ENCODE measurements at places on chromosomes 1 and 21. TPM values are rescaled to one million over a fixed set of nuclear protein-coding genes. Genes with fewer than 3 reads are reported as not detected.

SUSD4 gene
- 0.20 TPM for polyA plus RNA-seq

APOBEC4 gene
- not detected for polyA plus RNA-seq

- DNase-seq: no peak
These were observed 1681.0 kb downstream of the NCAM2 start for GRCh38 chr21:22679207-22679606.

DNA sequence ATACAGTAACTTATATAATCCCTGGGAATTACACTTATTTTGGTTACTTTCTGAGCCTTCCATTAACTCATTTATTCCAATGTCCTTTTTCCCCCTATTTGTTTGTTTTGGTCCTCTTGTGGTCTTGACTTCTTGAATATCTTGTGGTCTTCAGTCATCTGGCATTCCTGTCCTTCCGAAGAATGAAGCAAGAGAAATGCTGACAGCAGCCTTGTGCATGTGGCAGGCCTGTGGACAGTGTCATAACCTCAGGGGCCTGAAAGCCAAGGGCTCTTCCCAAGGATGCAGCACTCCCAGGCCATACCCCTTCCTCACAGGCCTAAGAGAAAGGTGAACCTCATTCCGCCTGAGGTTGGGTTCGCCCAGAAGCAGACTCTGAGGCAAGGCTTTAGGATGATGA, 470.2 kb downstream of the DISC1 start:
- DNase-seq: no peak

DNA sequence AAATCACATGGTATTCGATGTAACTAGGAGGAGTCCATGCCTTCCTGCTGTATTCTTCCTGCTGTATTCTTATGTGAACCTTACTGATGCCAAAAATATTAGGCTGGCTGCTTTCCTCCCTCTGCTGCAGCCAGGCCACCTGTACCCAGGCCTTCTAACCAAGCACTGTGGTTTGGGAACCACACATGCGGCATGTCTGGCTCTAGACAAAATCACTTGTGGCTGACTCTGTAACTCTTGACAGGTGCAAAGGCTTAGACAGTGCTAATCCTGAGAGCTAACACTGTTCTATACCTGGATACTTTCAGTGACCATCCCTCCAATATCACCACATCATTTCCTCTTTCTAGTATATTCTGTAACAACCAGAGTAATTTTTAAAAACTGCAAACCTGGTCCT, 67.7 kb downstream of the PCP4 start:
- no peak for DNase-seq

DNA sequence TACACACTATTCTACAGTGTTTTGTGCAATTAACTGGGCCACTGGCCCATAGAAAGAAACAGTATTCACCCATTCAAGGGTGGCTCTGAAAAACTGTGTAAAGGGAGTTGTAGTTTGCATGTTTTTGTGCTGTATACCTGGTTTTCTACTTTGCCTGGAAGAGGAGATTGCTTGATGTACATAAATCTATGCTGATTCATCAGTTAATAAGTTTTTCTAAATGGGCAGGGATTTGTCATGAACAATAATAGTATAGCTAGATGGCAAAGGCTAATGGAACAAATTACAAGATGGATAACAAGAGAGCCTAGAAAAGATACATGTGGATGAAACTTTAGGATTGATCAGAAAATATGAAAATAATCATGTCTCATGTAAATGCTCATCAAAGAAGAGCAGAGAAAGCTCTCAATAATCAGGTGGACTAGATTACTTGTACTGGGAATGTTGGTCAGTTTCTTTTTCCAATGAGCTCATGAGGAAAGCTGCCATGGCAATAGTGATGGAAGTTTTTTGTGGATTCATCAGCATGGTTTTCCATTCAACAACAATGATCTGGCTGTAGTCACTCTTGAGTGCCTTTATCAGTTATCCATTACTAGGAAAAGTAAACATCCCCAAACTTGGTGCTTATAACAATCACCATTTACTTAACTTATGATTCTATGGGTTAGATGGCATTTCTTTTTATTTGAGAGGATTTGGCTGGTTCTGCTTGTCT, 602.8 kb downstream of the BRINP3 start:
- no peak for DNase-seq

DNA sequence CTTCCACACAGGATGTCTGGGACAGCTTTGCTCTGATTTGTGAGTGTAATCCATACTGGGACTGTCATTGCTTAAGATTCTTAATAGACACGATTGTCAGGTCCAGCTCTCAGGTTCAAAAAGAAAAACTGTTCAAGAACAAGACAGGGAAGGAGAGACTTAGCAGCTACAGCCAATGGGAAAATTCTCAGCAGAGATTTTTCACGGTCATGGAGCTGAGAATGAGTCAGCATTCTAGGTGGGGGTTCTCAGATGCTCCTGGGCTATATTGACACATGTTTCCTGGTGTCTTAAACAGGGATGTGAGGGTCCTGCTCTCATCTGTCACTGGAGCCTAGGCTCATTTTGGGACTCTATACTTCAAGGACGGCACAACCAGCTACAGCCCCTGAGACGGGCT, 318.3 kb downstream of the RRAGC start:
- DNase-seq: no peak

DNA sequence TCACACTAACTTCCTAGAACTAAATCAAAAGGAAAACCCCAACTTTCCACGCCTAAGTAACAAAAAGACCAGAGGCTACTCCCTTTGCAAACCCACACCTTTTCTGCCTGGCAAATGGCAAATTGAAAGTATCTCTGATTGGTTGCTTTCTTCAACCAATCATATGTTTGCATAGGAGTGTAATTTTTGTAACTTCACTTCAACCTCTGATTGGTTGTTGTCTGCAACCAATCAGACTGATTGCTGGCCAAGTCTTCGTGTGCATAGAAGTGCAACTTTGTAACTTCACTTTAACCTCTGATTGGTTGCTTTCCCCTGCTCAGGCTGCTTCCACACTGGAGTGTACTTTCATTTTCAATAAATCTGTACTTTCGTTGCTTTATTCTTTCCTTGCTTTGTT, 36.9 kb upstream of the PADI2 start:
- no peak for DNase-seq

- DNase-seq: no peak
These were observed 199.3 kb upstream of the ZC3H12A start for GRCh38 chr1:37274938-37275631.

DNA sequence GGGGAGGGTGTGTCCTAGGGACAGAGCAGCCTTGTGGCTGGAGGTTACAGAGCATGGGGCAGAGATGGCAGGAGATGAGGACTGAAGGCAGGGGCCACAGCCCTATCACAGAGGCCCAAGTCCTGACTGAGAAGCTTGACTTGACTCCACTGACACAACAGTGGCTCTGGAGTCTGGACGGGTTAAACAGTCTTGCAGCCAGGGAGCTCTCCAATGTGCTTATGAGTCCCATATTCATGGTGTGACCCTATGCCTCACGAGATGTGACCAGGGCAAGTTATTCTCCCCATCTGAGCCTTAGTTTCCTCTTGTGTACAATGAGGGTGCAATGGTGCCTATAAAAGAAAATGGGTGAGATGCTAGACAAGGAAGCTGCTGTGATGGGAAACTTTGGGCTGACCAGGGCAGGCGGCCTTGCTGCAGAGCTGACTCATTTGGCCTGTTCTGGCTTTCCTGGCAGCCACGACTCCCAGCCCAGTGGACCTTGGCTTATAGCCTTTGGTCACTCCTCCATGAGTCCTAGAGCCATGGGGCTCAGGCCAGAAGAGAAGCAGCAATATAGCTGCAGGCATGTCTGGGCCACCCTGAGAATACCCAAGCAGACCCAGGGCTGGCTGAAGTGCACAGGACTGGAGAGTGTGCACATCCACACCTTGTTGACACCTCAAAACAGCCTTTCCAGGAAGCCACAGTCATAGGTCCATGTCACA, 2.8 kb upstream of the TTC22 start:
- DNase-seq: no peak

GRCh38 chr1:204424621-204425020, 13.0 kb upstream of the PPP1R15B start:
- no peak for DNase-seq

DNA sequence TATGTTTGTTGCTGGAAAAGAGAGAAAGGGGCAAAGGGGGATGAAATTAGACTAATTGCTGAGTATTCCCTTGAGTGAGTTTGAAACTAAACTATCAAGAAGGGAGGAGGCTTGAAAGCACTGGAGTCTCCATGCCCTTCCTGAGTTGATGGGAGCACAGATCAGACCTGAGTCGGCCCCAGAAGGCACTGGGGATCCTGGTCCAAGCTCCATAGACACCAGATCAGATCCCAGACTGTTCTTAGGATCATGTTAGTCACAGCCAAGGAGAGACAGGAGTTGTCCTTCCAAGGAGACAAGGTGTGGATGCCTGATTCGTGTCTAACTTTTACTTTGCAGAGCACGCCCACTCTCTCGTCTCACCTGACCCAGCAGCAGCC, 152.3 kb downstream of the NR5A2 start:
- no peak for DNase-seq

GRCh38 chr1:239739919-239740318, 351.8 kb upstream of the FMN2 start:
- DNase-seq: no peak

DNA sequence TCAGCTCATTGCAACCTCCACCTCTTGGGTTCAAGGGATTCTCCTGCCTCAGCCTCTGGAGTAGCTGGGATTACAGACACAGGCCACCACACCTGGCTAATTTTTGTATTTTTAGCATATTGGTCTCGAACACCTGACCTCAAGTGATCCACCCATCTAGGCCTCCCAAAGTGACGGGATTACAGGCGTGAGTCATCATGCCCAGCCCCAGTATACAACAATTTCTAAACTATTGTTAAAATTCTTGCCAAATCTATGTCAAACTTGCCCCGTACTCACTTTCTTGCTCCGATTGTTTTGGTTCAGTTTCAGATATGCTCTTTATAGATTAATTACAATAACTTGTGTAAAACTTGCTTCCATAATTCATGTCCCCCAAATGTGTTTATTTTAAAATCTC, 4.1 kb downstream of the RGS18 start:
- DNase-seq: no peak

DNA sequence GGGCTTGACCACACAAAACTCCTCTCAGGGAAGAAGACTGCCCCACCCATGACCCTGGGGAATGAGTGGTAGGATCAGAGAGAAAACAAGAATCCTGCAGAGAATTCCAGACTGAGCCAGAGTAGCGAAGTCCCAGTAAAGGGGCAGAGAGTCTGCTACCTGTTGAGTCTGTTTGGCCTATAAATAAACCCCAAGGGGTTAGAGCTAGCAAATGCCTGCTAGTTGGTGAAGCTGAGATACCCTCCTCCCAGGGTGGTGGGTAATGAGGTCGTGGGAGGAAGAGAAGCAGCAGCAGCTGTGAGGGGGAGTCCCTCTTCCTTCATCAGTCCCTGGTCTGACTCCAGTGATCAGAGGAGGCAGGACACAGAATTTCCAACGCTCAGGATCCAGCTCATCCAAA, 2.5 kb downstream of the TRAF3IP3 start:
- DNase-seq: no peak

GRCh38 chr1:233300326-233300725, 4.8 kb upstream of the PCNX2 start:
- no peak for DNase-seq

GRCh38 chr1:217333939-217334338, 297.0 kb downstream of the GPATCH2 start:
- no peak for DNase-seq

GRCh38 chr1:86965827-86966182, 51.4 kb downstream of the HS2ST1 start:
- DNase-seq: no peak

DNA sequence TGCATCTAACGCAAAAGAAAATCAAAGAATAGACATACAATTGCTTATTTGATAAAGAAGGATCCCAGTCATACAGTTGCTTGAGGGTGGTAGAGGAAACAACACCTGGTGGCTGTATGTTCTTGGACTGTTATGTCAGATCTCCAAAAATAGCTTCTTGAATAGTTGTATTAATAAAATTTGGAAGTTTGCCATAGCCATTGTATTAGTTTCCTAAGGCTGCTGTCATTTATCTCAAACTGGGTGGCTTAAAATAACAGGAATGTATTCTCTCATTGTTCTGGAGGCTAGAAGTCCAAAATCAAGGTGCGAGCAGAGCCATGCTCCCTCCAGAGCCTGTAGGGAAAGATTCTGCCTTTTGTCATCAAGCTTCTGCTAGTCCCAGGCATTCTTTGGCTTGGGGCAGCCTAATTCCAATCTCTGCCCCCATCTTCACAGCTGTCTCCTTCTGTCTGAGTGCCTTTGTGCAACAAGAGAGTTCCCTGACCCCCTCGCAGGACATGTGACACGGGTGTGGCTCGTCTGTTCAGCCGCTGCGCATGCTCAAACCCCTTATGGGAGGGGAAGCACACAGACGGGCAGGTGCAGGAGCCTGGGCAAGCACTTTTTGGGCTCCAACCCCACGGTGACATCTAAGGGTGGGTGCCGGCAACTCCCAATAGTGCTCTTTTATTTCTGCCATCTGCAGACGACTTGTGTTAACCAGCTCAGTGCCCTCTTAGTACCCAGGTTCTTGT, 21.7 kb upstream of the GRIK1 start:
- DNase-seq: no peak

- DNase-seq: peak; percentile 98
These were observed at the start of gene MTOR for GRCh38 chr1:11262171-11263049. Gene MTOR (minus strand): TSS chr1:11262551. CDS start chr1:11259409, 3,142 bp downstream.

PGLYRP4 gene
- polyA plus RNA-seq: not detected

GPR161 gene
- 0.67 TPM for polyA plus RNA-seq

UBXN10 gene
- polyA plus RNA-seq: 0.07 TPM

GRCh38 chr1:240362826-240363225, 249.1 kb downstream of the GREM2 start:
- DNase-seq: no peak

GRCh38 chr1:204741440-204741839, 55.9 kb upstream of the LRRN2 start:
- no peak for DNase-seq

PLA2G2A gene
- polyA plus RNA-seq: 139 TPM

GRCh38 chr1:205122489-205122882, 708 bp upstream of the RBBP5 start:
- DNase-seq: no peak

AMPD1 gene
- 129 TPM for polyA plus RNA-seq

GRCh38 chr1:56788588-56788987, 30.6 kb downstream of the FYB2 start:
- DNase-seq: peak; percentile 55

GNG12 gene
- 8.9 TPM for polyA plus RNA-seq

GRCh38 chr1:119873135-119874015, 22.9 kb downstream of the ADAM30 start:
- no peak for DNase-seq

DNA sequence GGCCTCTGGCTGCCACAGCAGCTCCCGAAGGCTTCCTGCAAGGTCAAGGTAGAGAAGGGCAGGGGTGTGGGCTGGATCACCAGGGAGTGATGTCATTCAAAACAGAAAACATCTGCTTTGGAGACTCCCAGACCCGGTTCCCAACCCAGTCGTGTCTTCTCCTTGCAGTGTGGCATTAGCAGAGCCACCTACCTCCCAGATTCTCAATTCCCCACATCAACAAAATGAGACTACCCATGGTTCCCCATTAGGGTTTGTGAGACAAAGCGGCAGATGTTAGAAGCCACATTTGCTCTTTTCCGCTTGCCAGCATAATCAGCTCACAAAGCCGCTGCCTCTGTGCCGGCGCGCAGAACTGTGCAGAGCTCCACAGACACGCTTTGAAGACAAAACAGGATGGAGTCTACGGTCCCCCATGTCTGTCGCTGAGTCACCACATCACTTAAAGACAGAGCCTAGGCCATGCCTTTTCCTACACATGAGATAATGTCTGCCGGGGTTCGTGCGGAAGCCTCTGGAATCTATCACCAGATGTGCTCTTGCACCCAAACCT, 12.5 kb downstream of the KIF17 start:
- DNase-seq: no peak

C4BPB gene
- polyA plus RNA-seq: not detected

DNAJC6 gene
- 0.09 TPM for polyA plus RNA-seq

GRCh38 chr1:67429011-67429527, 1.1 kb downstream of the SERBP1 start:
- no peak for DNase-seq
